ENCODE measurements at places on chromosomes 13 and 19.

DNA sequence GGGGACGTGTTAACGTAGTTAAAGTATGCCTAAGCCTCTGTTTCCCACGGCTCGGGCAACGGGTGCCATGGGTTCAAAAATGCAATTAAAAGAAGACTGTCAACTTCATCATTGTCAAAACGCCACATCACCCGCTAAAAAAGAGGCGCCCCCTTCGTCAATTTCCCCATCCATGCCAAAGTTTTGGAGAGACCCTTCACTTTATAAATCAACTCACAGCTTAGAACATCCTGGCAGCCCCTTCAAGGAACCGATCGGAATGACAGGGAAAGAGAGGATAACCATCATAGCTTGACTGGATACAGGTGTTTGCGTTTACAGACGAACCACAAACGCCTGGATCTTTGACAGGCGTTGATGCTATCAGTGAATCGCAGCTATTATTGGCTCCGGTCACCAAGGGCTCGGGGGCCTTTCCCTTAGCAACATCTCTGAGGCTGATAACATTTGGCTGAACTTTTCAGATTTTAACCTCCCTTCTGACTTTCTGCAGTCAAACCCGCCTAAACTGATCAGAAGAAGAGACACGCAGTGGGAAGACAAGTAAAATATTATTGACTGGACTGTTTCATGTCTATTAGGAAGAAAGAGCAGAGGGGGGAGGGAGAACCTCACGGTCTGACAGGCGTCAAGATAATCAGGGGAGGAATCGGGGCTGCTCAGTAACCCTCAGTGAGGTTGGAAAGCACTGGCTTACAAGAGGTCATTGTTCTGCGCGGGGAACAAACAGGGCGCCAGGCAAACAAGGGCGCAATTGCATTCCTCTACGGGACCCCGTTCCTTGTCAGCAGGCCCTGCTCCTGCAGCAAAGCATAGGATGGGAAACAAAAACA lies 322.5 kb upstream of the ZNF507 start:
- DNase-seq, result no peak

DNA sequence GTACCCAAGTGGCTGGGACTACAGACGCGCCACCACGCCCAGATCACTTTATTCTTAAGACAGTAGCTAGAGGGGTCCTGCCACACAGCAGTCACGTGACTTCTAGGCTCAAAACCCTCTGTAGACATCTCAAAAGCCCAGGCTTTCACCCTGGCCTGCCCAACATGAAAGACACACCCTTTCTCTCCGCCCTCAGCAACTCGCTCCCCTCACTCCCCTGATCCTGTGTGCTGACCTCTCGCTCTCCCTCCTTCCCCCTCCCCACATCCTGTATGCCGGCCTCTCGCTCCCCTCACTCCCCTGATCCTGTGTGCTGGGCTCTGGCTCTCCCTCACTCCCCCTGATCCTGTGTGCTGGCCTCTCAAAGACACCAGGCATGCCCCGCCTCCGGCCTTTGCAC lies 77.4 kb downstream of the SLC15A1 start:
- no peak for DNase-seq

DNA sequence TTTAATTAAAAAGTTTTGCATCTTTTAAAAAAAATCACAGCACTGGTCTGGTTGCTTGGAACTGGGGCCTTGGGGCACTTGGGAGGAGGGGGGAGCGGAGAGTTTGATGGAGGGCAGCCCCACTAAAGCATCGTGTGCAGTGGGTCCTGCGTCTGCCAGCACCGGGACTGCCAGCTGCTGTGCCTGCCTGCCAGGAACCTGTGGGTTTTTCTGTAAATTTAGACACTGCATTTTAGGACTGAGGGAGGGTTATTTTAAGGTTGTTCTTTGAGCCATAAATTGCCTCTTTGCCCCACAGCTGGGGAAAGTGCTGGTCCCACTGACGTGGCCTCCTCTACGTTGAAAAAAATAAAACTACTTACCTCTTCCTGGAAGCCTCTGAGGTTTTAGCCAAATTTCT lies 2.9 kb downstream of the KLF2 start:
- no peak for DNase-seq

DNA sequence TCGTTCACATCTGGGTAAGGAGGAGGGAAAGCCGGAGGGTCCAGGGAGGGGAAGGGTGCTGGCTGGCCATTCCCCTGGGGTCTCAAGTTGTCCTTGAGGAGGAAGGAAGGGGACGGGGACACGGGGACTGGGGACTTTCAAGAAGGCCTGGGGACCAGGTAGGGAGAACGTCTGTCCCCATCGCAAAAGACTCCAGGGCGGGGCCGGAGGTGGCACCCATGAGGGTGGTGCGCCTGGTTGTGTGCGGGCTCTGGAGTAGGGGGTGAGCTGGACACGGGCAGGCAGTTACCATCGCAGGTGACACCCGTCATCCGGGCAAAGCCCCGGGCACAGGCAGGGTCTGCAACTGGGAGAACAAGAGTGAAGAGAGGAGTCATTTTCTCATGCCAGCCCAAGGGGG lies 23.4 kb downstream of the FBN3 start:
- no peak for DNase-seq

- DNase-seq, result no peak
Observed at GRCh38 chr13:113663934-113664333, 3.1 kb upstream of the GRK1 start.

- no peak for DNase-seq
Observed at GRCh38 chr13:20291037-20291436, 58.9 kb upstream of the GJB6 start.

GRCh38 chr19:5403968-5404640 lies 51.1 kb upstream of the ZNRF4 start:
- peak; percentile 65 for DNase-seq

DNA sequence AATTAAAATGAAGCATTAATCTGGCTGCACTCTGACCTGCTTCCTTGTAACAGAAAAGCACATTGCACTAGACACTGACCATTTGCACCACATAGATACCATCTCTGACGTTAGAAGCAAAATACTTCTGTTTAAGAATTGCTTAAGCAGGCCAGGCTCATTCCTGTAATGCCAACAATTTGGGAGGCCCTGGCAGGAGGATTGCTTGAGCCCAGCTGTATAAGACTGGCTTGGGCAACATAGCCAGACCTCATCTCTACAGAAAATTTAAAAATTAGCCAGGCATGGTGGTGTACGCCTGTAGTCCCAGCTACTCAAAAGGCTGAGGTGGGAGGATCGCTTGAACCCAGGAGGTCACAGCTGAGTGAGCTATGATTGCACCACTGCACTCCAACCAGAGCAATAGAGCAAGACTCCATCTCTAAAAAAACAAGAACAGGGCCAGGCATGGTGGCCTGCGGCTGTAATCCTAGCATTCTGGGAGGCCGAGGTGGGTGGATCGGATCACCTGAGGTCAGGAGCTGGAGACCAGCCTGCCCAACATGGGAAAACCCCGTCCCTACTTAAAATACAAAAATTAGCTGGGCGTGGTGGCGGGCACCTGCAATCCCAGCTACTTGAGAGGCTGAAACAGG lies 7.0 kb upstream of the TLE6 start:
- no peak for DNase-seq

DNA sequence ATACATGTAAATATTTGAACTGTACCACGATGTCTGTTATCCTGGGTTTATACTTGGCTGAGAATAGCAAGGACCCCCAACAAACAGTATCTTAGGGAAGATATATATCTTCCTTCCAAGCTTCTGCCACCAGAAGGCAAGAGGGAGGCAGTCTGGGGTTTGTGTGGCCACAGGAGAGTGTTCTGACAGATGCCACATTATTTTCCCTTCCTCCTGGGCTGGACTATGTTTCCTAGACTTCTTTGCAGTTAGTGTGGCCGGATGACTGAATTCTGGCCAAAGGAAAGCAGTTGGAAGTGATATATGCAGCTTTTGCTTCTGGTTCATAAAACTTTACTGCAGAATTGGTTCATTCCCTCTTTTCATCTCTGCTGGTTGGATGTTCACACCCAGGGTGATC lies 39.9 kb upstream of the TMTC4 start:
- DNase-seq, result no peak

GRCh38 chr19:3687774-3688706 lies 12.2 kb downstream of the PIP5K1C start:
- DNase-seq, result no peak

GRCh38 chr13:48828962-48829411 lies 146.7 kb upstream of the FNDC3A start:
- no peak for DNase-seq

DNA sequence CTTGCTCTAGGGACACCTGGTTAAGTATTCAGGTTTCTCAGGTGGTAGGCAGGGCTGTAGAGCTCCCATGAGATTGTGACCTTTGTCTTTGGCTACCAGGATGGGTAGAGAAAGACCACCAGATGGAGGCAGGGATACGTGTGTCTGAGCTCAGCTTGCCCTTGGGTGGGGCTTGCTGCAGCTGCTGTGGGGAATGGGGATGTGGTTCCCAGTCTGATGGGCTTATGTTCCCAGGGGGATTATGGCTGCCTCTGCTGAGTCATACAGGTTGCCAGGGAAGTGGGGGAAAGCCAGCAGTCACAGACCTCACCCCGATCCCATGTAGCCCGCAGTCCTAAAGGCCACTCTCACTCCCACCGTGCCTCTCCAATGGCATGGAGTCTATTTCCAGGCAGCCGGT lies 659.9 kb upstream of the KLF12 start:
- no peak for DNase-seq

DNA sequence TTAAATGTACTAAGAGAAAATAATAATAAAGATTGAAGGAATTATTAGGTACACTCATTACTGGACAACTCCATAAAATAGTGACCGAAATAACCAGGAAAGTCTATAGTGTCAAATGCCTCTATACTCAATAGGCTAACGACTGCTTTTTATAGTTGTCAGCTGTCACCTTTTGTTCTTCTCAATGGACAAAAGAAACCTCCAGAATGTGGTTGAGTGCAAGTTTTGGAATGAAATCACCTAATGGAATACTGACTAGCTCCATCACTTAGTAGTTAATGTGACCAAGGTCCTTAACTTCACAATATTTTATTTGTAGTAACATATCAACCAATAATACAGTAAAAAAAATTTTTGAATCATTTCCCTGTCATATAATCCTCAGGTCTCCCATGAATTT lies 18.1 kb downstream of the TSC22D1 start:
- DNase-seq, result no peak

DNA sequence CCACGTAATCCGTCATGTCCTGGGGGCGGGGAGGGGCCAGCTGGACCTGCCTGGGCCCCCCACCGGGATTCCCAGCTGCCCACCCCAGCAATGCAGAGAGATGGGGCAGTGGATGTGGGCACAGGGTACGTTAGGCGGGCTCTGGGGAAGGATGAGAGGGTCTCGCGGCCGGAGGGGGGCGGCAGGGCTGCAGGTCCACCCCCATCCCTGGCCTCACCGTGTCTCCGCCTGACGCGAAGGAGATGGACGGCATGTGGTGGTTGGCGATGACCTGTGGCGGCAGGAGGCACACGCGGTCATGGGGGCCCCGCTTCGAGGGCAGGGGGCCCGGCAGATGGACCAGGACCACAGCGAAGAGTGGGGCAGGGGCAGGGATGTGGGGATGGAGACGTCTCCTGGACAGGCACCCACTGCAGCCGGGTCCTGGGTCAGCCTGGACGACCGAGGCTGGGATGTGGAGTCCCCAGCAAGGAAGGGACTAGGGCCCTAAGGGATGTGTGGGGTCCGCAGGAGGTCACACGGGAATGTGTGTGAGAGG lies 24.4 kb downstream of the SHC2 start:
- no peak for DNase-seq

GRCh38 chr19:40547836-40548235 lies 28.8 kb upstream of the SHKBP1 start:
- no peak for DNase-seq

- DNase-seq, result no peak
Observed at GRCh38 chr19:7742991-7743390, 4.3 kb downstream of the CD209 start.

DNA sequence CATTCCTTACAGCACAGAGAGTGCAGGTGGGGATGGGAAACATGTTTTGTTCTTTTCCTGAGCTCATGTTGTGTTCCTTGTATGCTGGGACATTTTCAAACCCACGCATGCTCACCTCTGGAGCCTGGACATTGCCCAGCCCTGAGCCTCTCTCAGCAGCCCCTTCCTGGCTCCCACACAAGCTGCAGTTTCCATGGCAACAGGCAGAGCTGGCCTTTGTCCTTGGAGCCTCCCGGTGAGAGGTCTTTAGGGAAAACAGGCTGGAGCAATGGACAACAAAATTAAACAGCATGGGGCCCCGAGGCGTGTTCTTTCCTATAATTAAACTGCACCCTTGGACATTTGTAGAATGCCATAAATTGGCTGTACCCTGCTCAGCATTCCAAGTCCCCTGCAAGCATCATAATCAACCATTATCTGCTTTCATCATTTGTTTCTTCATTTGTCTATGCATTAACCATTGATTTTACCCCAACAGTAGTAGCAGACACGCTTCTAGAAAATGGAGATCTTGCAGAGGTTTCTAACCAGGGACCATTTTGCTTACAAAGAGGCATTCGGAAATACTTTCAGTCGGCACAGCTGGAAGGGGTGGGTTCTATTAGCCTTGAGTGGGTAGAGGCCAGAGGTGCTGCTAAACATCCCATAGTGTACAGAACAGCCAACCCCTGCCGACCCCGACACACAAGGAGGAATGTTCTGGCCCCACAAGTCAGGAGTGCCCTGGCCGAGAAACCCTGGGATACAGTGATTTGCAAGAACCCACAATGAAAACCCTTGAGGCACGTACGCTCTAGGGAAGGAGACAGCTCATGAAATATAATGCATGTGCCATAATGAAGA lies 133.4 kb upstream of the PEG3 start:
- no peak for DNase-seq

- DNase-seq, result peak; percentile 23
Observed at GRCh38 chr13:27339299-27339698, 68.7 kb downstream of the RASL11A start.

GRCh38 chr13:71730267-71730666 lies 136.7 kb downstream of the DACH1 start:
- no peak for DNase-seq

- DNase-seq, result no peak
Observed at GRCh38 chr19:30207357-30207756, 164.8 kb upstream of the ZNF536 start.
